ENCODE measurements at places on chromosomes 2 and 18. TPM values are rescaled to one million over a fixed set of nuclear protein-coding genes. Genes with fewer than 3 reads are reported as not detected.
A peak's percentile ranks its signal among the peaks of the same experiment; 100 is the strongest.

GRCh38 chr2:85787981-85788340, 34.2 kb downstream of the ATOH8 start:
- no peak overlapping the region for H3K4me3 ChIP-seq
- no peaks in the 10 kb centered on the region for H3K36me3 ChIP-seq
- peaks cover 31% of the 10 kb centered on the region for H3K4me1 ChIP-seq
- no peak overlapping the region for H3K27ac ChIP-seq
- H3K27me3 ChIP-seq: no peaks in the 10 kb centered on the region

- H3K4me3 ChIP-seq: no peak overlapping the region
- H3K4me1 ChIP-seq: peaks cover 7% of the 10 kb centered on the region
- H3K27me3 ChIP-seq: no peaks in the 10 kb centered on the region
- no peaks in the 10 kb centered on the region for H3K36me3 ChIP-seq
These were observed 9.1 kb upstream of the AP1S3 start for GRCh38 chr2:223846515-223846914.

- no peaks in the 10 kb centered on the region for H3K36me3 ChIP-seq
- no peaks in the 10 kb centered on the region for H3K27me3 ChIP-seq
- no peaks in the 10 kb centered on the region for H3K4me1 ChIP-seq
- H3K4me3 ChIP-seq: no peak overlapping the region
- no peak for DNase-seq
These were observed 85.0 kb downstream of the BOD1L2 start for GRCh38 chr18:57231864-57232263.

- H3K27me3 ChIP-seq: no peaks in the 10 kb centered on the region
- no peak overlapping the region for H3K27ac ChIP-seq
- H3K4me3 ChIP-seq: no peak overlapping the region
- peaks cover 5% of the 10 kb centered on the region for H3K4me1 ChIP-seq
- no peaks in the 10 kb centered on the region for H3K36me3 ChIP-seq
These were observed 658.8 kb upstream of the ID2 start for GRCh38 chr2:8022908-8023640.

DNA sequence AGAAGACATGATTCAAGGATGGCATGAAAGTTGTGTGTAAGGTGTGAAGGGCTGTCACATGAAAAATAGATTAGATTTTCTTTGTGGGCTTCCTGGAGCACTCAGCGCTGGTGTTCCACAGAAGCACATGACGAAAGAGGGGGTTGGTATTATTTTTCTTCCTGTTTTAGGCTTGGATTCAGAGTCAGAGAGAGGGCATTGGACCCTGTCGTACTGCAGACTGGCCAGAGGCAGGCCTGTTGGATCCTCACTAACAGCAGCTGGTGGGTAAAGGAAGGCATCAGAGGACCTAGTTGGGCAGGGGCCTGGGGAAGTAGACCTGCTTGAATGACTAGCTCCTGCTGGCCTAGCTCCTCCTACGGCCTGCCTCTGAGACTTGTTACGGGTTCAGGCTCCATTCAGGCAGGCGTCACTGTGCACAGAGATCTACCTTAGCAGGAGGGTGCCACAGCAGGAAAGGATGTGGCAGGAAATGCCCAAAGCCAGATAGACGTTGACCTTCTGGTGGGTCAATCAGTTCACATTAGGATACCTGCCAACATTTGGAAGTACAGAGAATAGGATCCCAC, 13.1 kb downstream of the CTLA4 start:
- no peaks in the 10 kb centered on the region for H3K36me3 ChIP-seq
- H3K27ac ChIP-seq: no peak overlapping the region
- peaks cover 30% of the 10 kb centered on the region for H3K27me3 ChIP-seq
- no peaks in the 10 kb centered on the region for H3K4me1 ChIP-seq
- no peak for DNase-seq

- no peaks in the 10 kb centered on the region for H3K4me1 ChIP-seq
- no peaks in the 10 kb centered on the region for H3K36me3 ChIP-seq
- H3K4me3 ChIP-seq: no peak overlapping the region
- H3K27me3 ChIP-seq: no peaks in the 10 kb centered on the region
- H3K27ac ChIP-seq: no peak overlapping the region
- DNase-seq: no peak
These were observed 606.0 kb downstream of the LRP1B start for GRCh38 chr2:141524777-141525176.

- no peaks in the 10 kb centered on the region for H3K4me1 ChIP-seq
- no peak overlapping the region for H3K4me3 ChIP-seq
These were observed 69.2 kb downstream of the SLC40A1 start for GRCh38 chr2:189511210-189511959.

DNA sequence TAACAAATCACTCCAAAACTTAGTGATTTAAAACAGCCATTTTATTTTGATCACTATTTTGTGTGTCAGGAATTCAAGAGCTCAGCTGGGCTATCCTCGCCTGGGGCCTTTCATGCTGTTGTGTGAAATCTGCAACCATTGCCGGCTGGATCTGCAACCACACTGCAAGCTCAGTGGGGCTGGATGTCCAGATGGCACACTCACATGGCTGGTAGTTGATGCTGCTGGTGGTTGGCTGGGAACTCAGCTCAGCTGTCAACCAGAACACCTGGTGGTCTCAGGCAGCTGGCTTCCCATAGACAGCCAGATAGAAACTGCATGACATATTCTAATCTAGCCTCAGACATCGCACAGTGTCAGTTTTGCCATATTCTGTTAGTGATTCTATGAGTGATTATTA, 30.6 kb upstream of the AP1S3 start:
- H3K27me3 ChIP-seq: no peaks in the 10 kb centered on the region
- no peak overlapping the region for H3K4me3 ChIP-seq
- no peak for DNase-seq
- no peak overlapping the region for H3K27ac ChIP-seq
- H3K36me3 ChIP-seq: no peaks in the 10 kb centered on the region

DNA sequence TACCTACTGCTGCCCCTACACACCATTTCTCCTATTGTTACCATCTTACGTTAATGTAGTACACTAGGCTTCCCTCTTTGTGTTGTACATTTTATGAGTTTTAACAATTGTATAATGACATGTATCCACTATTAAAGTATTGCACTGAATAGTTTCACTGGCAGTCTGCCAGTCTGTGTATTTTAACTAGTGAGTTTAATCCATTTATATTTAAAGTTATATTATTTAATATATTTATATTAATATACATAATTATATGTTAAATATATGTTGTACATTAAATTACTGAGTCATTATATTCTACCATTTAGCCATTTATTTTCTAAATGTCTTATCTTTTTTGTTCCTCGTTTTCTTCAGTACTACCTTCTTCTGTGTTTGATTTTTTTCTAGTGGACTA, 44.8 kb upstream of the PHLPP1 start:
- no peaks in the 10 kb centered on the region for H3K4me1 ChIP-seq
- no peak overlapping the region for H3K4me3 ChIP-seq
- H3K36me3 ChIP-seq: no peaks in the 10 kb centered on the region
- no peak for DNase-seq
- no peaks in the 10 kb centered on the region for H3K27me3 ChIP-seq
- no peak overlapping the region for H3K27ac ChIP-seq

GRCh38 chr2:190714958-190715357, 66.1 kb downstream of the NAB1 start:
- H3K4me3 ChIP-seq: no peak overlapping the region
- peaks cover 14% of the 10 kb centered on the region for H3K4me1 ChIP-seq
- H3K27me3 ChIP-seq: no peaks in the 10 kb centered on the region
- H3K36me3 ChIP-seq: no peaks in the 10 kb centered on the region
- DNase-seq: peak; percentile 23

GRCh38 chr2:143466391-143466790, 337.2 kb downstream of the ARHGAP15 start:
- no peaks in the 10 kb centered on the region for H3K4me1 ChIP-seq
- no peaks in the 10 kb centered on the region for H3K27me3 ChIP-seq
- no peak overlapping the region for H3K27ac ChIP-seq
- no peak overlapping the region for H3K4me3 ChIP-seq

DNA sequence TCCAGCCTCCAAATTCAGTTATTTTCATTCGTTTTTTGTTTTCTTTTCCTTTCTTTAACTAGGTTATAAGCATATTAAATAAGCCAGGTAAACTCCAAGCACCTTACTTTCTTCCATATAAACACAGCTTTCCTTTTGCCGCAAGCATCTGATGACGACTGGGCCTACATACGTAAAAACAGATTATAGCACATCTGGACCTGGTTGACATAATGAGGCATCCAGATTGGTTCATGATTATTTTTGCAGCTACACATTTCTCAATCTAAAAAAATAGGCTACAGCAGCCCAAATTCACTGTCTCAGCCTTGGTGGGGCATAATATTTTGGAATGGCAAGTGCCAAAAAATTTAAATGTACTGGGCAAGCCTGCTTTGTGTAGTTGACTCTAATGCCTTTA, 7.7 kb downstream of the CYP1B1 start:
- peaks cover 12% of the 10 kb centered on the region for H3K36me3 ChIP-seq
- no peak overlapping the region for H3K27ac ChIP-seq
- peak overlapping the region; percentile 43 for H3K4me3 ChIP-seq
- H3K27me3 ChIP-seq: no peaks in the 10 kb centered on the region
- peak; percentile 34 for DNase-seq

DNA sequence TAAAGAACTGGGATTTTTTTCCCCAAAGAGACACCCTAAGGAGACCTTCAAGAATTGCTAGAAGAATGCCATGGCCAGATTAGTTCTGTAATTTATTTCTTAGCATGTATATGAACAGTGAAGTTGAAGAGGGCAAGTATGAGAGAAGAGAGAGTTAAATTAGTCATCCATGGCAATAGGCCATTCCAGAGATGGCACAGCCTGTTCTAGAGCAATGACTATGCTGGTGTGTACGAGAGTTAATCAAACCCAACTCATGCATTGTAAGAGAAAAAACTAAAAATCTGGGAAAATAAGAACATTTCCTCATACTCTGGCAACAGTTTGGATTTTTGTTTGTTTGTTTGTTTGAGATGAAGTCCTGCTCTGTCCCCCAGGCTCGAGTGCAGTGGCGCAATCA, 112.1 kb upstream of the PIK3C3 start:
- no peaks in the 10 kb centered on the region for H3K36me3 ChIP-seq
- H3K4me1 ChIP-seq: no peaks in the 10 kb centered on the region
- peak; percentile 10 for DNase-seq
- H3K4me3 ChIP-seq: no peak overlapping the region

GRCh38 chr2:30979822-30980245, 158.4 kb downstream of the GALNT14 start:
- H3K27me3 ChIP-seq: no peaks in the 10 kb centered on the region
- H3K4me1 ChIP-seq: peaks cover 8% of the 10 kb centered on the region
- no peak overlapping the region for H3K27ac ChIP-seq
- peak; percentile 94 for DNase-seq

GRCh38 chr2:168174756-168175155, 72.6 kb downstream of the STK39 start:
- H3K27ac ChIP-seq: no peak overlapping the region
- H3K27me3 ChIP-seq: no peaks in the 10 kb centered on the region
- H3K36me3 ChIP-seq: no peaks in the 10 kb centered on the region
- no peaks in the 10 kb centered on the region for H3K4me1 ChIP-seq
- no peak for DNase-seq
- no peak overlapping the region for H3K4me3 ChIP-seq

DNA sequence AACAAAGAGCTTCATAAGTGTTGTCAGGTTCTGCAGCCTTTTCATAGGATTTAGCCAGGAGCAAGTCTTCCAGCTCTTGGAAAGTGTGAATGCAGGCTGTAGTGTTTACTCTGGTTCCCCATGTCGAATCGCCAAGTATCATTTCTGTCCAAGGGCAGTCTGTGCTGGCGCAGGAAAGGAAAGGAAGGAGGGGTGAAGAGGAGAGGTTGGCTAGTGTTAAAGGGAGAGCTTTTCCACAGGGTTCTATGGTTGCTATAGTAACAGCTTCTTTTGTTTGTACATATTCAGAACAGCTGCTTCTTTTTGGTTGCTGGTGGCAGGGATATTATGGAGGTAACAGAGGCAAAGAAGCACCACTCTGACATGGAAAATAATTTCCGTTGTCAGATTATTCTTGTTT, 69.9 kb downstream of the KCNH7 start:
- no peak overlapping the region for H3K4me3 ChIP-seq
- no peaks in the 10 kb centered on the region for H3K4me1 ChIP-seq
- no peaks in the 10 kb centered on the region for H3K27me3 ChIP-seq
- H3K36me3 ChIP-seq: no peaks in the 10 kb centered on the region

DNA sequence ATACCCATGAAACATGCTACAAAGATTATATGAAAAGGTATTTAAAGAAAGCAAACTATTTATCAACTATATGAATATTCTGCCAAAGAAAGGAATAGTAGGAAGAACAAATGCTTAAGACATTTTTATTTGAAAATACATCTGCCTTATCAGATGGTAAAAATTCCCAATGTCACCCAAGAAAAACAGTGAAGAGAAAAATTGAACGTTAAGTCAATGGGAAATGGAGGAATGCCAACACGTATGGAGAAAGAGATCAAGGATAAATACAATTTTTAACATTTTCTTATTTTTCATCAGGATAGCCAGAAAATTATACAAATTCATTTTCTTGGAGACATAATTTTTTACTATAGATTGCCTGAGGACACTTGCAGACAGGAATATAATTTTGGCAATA, 394.2 kb downstream of the ZEB2 start:
- no peak overlapping the region for H3K27ac ChIP-seq
- H3K27me3 ChIP-seq: no peaks in the 10 kb centered on the region
- no peaks in the 10 kb centered on the region for H3K4me1 ChIP-seq
- H3K4me3 ChIP-seq: no peak overlapping the region

DNA sequence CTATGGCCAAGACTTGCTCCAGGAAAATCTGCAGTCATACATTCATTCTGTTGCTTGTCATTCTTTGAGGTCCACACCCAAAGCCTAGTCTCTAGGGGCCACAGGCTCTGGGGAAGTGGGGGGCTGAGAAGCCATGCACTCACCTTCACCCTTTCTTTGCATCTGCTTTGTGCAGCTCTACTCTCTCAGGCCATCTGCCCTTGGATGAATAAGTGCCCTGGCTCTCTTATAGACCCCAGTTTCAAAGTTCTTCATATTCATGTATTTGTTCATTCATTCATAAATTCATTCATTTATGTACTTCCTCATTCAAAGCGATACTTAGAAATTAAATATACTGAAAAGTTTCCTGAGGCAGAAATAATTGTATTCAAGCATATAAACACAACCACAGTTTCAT, 130.3 kb upstream of the FAM98A start:
- DNase-seq: no peak
- H3K4me3 ChIP-seq: no peak overlapping the region
- H3K27ac ChIP-seq: no peak overlapping the region
- H3K4me1 ChIP-seq: no peaks in the 10 kb centered on the region
- no peaks in the 10 kb centered on the region for H3K36me3 ChIP-seq

DNA sequence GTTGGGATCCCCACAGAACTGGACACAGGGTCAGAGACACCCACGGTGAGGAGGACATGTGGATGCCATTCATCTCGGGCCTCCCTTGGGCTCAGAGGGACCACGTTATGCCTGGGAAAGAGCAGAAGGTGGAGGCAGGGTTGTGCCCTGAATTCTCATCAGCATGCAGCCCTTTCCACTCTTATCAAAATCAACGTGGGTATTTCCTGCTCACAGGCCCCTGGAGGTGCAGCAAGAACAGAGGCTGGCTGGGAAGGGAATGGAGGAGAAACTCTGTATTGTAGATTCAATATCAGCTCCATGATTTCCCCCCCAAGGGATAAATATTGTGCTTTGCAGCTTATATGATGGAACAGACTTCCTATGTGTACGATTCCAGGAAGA, 90.9 kb downstream of the SETBP1 start:
- H3K36me3 ChIP-seq: no peaks in the 10 kb centered on the region
- no peaks in the 10 kb centered on the region for H3K4me1 ChIP-seq
- H3K27ac ChIP-seq: no peak overlapping the region
- H3K4me3 ChIP-seq: no peak overlapping the region

Gene SLC5A7
- not detected for total RNA-seq

Gene TMEFF2
- not detected for total RNA-seq

Gene DSG3
- not detected for total RNA-seq

Gene UCN
- not detected for total RNA-seq

Gene PLCL1
- total RNA-seq: 2.3 TPM

Gene GALNT5
- total RNA-seq: 114 TPM
